Effector memory CD4-positive, alpha-beta T cell (primary cell): ENCODE measurements at places on chromosomes 4 and X.

GRCh38 chr4:176271749-176272148, 2.7 kb upstream of the ASB5 start:
- no peak overlapping the region for H3K27ac ChIP-seq
- no peaks in the 10 kb centered on the region for H3K4me1 ChIP-seq
- H3K4me3 ChIP-seq: no peak overlapping the region
- DNase-seq: no peak
- H3K36me3 ChIP-seq: no peaks in the 10 kb centered on the region
- H3K27me3 ChIP-seq: no peaks in the 10 kb centered on the region

GRCh38 chr4:139177869-139178619, 1.0 kb upstream of the ELF2 start:
- peak overlapping the region; percentile 95 for H3K27ac ChIP-seq
- no peaks in the 10 kb centered on the region for H3K36me3 ChIP-seq
- no peaks in the 10 kb centered on the region for H3K27me3 ChIP-seq
- H3K4me1 ChIP-seq: peaks cover 9% of the 10 kb centered on the region
- peak overlapping the region; percentile 87 for H3K4me3 ChIP-seq
- peak; percentile 87 for DNase-seq

- DNase-seq: no peak
- H3K4me1 ChIP-seq: no peaks in the 10 kb centered on the region
- no peaks in the 10 kb centered on the region for H3K27me3 ChIP-seq
- no peak overlapping the region for H3K27ac ChIP-seq
These were observed 327.3 kb downstream of the CAMK2D start for GRCh38 chr4:113434247-113434587.

DNA sequence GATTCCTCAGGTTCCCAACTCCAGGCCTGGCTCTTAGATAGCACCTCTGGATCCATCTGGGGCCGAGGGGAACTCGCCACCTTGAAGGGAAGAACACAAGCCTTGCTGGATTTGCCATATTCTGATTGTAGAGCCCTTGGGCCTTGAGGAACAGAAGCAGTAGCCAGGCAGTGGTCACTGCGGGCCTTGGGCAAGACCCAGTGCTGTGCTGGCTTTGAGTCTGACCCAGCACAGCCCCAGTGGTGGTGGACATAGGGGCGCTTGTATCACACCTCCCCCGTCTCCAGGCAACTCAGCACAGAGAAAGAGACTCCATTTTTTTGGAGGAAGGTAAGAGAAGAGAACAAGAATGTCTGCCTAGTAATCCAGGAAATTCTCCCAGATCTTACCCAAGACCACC, 45.5 kb downstream of the CHRNA9 start:
- no peaks in the 10 kb centered on the region for H3K4me1 ChIP-seq
- H3K36me3 ChIP-seq: no peaks in the 10 kb centered on the region
- DNase-seq: no peak
- H3K27me3 ChIP-seq: no peaks in the 10 kb centered on the region

DNA sequence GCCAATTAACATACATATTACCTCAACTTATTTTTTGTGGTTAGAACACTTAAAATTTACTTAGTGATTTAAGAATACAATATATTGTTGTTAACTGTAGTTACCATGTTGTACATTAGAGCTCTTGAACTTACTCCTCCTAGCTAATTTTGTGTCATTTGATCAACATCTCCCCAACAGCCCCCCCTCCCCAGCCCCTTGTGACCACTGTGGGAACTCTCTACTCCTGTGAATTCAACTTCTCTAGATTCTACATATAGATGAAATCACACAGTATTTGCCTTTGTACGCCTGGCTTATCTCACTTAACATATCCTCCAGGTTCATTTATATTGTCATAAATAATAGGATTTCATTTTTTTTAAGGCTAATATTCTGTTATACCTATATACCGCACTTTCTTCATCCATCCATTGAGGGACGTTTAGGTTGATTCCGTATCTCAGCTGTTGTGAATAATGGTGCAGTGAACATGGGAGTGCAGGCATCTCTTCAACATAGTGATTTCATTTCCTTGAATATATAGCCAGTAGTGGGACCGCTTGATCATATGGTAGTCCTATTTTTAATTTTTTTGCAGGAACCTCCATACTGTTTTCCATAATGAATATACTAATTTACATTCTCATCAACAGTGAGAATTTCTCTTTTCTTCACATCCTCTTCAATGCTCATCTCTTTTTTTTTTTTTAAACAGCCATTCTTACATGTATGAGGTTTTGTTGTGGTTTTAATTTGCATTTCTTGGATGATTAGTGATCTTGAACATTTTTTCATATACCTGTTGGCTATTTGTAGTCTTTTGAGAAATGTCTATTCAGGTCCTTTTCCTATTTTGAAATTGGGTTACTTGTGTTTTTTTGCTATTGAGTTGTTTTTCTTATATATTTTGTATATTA, 66.8 kb downstream of the RAPGEF2 start:
- no peaks in the 10 kb centered on the region for H3K36me3 ChIP-seq
- H3K27me3 ChIP-seq: no peaks in the 10 kb centered on the region
- no peak overlapping the region for H3K4me3 ChIP-seq
- DNase-seq: no peak

- H3K27ac ChIP-seq: no peak overlapping the region
- no peaks in the 10 kb centered on the region for H3K36me3 ChIP-seq
- no peaks in the 10 kb centered on the region for H3K4me1 ChIP-seq
- H3K4me3 ChIP-seq: no peak overlapping the region
These were observed 21.7 kb downstream of the F8 start for GRCh38 chrX:155000841-155001240.

DNA sequence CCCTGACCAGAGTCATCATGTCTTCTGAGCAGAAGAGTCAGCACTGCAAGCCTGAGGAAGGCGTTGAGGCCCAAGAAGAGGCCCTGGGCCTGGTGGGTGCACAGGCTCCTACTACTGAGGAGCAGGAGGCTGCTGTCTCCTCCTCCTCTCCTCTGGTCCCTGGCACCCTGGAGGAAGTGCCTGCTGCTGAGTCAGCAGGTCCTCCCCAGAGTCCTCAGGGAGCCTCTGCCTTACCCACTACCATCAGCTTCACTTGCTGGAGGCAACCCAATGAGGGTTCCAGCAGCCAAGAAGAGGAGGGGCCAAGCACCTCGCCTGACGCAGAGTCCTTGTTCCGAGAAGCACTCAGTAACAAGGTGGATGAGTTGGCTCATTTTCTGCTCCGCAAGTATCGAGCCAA, 11.0 kb downstream of the MAGEA4 start:
- no peak for DNase-seq
- no peak overlapping the region for H3K27ac ChIP-seq
- H3K27me3 ChIP-seq: no peaks in the 10 kb centered on the region
- H3K4me1 ChIP-seq: no peaks in the 10 kb centered on the region
- H3K36me3 ChIP-seq: no peaks in the 10 kb centered on the region
- no peak overlapping the region for H3K4me3 ChIP-seq

DNA sequence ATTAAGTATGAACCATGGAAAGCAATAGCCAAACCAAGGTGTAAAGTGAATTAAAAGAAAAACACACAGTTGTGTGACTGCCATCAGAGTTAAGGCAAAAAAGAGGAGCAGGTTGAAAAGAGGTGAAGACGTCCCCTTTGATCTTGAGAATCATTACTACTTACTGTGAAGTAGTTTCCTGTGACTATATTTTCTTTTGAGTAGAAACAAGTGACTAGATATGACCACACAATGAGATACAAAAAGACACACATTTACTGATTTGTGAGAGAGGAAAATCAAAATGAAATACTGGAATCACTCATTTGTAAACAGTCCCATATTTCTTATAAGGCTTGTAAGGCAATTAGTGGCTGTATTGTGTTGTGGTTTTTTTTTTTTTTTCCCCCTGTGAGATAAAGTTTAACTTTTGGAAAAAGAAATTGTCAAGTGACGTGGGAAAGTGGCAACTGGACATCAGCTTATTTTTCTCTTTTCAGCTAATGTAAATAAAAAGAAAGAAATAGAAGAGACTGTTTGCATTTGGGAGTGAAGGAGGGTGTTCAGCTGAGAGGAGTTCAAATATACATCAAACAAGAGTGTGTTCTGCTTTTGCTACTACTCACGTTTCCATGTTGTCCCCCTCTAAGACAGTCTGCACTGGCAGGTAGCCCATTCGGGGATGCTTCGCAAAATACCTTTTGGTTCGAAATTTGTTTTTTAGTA, 106.4 kb upstream of the FTHL17 start:
- H3K27me3 ChIP-seq: no peaks in the 10 kb centered on the region
- no peak overlapping the region for H3K27ac ChIP-seq
- H3K4me1 ChIP-seq: no peaks in the 10 kb centered on the region
- DNase-seq: no peak
- H3K36me3 ChIP-seq: no peaks in the 10 kb centered on the region

DNA sequence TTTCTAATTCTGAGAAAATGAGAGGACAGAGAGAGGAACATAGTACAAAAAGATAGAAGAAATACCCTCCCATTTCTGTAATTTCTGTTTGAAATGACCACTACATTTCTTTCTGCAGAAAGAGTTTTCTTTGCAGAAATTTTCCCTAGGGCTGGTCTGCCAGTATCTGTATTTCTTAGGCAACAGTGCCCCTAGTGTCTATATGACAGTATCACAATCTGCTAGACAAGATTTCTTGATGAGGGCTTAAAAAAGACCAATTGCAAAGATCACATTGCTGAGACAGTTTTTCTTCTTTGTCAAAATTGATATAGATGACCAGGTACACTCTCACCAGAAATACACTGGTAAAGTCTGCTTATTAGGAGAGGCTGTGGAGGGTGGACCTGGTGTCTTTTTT, 81.0 kb upstream of the ZDHHC15 start:
- H3K36me3 ChIP-seq: no peaks in the 10 kb centered on the region
- H3K4me1 ChIP-seq: no peaks in the 10 kb centered on the region
- H3K4me3 ChIP-seq: no peak overlapping the region
- no peaks in the 10 kb centered on the region for H3K27me3 ChIP-seq
- DNase-seq: no peak

- H3K4me1 ChIP-seq: no peaks in the 10 kb centered on the region
- no peak overlapping the region for H3K27ac ChIP-seq
- H3K36me3 ChIP-seq: no peaks in the 10 kb centered on the region
- no peaks in the 10 kb centered on the region for H3K27me3 ChIP-seq
- no peak for DNase-seq
These were observed 11.2 kb upstream of the AMOT start for GRCh38 chrX:112851806-112852205.

- H3K36me3 ChIP-seq: no peaks in the 10 kb centered on the region
- no peak overlapping the region for H3K27ac ChIP-seq
- peak overlapping the region; percentile 61 for H3K4me3 ChIP-seq
- peaks cover 8% of the 10 kb centered on the region for H3K4me1 ChIP-seq
- H3K27me3 ChIP-seq: no peaks in the 10 kb centered on the region
- DNase-seq: no peak
These were observed 2.2 kb downstream of the MAMLD1 start for GRCh38 chrX:150365051-150365989.

- no peak overlapping the region for H3K27ac ChIP-seq
- no peaks in the 10 kb centered on the region for H3K4me1 ChIP-seq
- no peaks in the 10 kb centered on the region for H3K36me3 ChIP-seq
- DNase-seq: no peak
These were observed 85.6 kb downstream of the MANBA start for GRCh38 chr4:102675141-102675540.

DNA sequence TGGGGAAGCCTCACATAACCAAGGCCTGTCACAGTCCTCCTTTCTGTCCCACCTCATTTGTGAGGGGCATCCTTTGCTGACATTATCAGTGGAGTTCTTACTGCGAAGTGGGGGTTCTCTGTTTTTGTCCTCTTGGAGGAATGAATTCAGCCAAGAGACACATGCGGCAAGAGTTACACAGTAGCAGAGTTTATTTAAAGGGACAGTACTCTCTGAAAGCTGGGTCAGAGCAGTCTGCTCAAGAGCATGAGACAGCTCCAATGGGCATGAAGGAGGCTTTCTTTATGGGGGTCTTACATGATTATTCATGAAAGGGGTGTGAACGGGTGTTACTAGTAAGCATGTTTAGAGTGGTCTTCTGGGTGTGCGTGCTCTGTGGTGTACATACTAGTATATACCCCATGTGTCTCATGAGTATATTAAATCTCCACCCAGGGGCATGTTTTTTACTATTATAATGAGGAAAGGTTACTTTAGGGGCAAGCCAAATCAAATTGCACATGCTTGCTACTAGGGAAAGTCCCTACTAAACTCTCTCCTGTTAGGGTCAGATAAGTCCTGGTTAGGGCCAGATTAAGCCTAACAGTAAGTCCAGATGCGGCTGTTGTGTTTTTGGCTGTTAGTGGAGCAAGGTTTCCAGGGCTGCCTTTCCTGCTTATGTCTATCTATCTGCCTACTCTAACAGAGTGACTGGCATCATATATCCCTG, 19.8 kb upstream of the LGI2 start:
- no peak for DNase-seq
- no peaks in the 10 kb centered on the region for H3K36me3 ChIP-seq
- no peaks in the 10 kb centered on the region for H3K4me1 ChIP-seq

DNA sequence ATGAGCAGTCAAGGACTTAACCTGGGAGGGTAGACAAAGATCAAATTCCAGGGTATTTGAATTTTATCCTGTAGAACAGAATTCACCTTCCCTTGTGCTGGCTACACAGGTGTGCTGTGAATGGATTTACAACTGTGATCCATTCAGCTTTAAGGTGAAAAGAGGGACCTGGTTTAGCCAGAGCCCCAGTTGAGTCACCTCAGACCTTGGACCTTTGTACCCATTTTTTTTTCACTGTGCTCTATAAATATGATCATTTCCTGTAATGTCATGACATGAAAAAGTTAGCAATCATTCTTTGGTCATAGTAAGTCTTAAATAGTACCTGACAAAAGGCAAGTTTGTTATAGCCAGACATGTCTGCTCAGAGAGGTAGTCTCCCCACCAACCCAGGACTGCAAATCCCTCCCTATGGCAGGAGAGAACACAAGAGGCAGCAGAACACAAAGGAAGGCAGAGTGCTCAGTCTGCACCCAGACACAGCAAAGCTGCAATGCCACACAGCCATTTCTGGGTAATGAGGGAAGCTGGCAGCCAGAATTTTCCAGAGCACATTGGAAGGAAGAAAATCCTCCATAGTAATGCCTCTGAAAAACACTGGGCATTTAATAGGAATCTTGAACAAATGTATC, 77.9 kb downstream of the CXXC4 start:
- H3K27me3 ChIP-seq: no peaks in the 10 kb centered on the region

- H3K27ac ChIP-seq: no peak overlapping the region
- DNase-seq: no peak
- H3K4me3 ChIP-seq: no peak overlapping the region
- no peaks in the 10 kb centered on the region for H3K4me1 ChIP-seq
These were observed 158.9 kb downstream of the DCTD start for GRCh38 chr4:182758273-182758672.

GRCh38 chrX:12128017-12128416, 10.3 kb upstream of the FRMPD4 start:
- H3K4me1 ChIP-seq: no peaks in the 10 kb centered on the region
- H3K36me3 ChIP-seq: no peaks in the 10 kb centered on the region
- no peak overlapping the region for H3K27ac ChIP-seq
- no peak overlapping the region for H3K4me3 ChIP-seq
- H3K27me3 ChIP-seq: no peaks in the 10 kb centered on the region
- DNase-seq: no peak

GRCh38 chr4:160570271-160570670, 1467.4 kb downstream of the RAPGEF2 start:
- H3K27ac ChIP-seq: no peak overlapping the region
- H3K36me3 ChIP-seq: no peaks in the 10 kb centered on the region

DNA sequence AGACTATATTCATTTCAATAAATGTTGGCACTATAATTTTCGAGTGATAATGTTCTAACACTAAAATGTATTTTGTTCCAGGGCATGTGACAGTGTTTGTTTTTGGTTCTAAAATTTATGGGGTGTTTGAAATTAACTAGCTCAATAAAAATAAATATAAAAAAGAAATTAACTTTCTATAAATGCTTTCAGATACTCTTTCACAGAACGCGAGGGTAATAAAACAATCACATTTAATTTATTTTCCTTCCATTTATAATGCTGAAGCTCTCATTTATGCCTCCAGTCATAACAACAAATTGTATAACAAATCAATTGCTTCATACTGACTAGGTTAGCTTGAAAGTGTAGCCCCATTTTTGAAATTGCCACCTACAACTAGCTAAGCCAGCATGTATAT, 122.4 kb upstream of the GPM6A start:
- no peaks in the 10 kb centered on the region for H3K4me1 ChIP-seq
- no peak overlapping the region for H3K27ac ChIP-seq
- H3K27me3 ChIP-seq: no peaks in the 10 kb centered on the region
